Suppressor macrophage treated with lipopolysaccharide for 1 hour (primary cell): ENCODE measurements at places on chromosomes 3 and 15.

DNA sequence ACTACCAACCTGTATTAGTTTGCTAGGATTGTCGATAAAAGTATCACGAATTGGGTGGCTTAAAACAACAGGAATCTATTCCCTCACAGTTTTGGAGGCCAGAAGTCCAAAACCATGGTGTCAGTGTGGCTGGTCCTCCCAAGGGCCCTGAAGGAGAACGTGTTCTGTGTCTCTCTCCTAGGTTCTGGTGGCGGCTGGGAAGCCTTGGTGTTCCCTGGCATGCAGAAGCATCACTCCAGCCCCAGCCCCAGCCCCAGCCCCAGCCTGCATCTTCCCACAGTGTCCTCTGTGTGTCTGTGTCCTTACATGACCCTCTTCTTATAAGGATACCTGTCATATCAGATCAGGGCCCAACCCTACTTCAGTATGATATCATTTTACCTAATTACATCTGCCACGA, 272.5 kb upstream of the LYSMD4 start:
- no peak for DNase-seq

- no peak for DNase-seq
These were observed 1253.4 kb downstream of the ROBO2 start for GRCh38 chr3:78293284-78293683.

GRCh38 chr3:105527949-105528348, 161.2 kb downstream of the ALCAM start:
- DNase-seq = no peak

- DNase-seq = no peak
These were observed 36.7 kb downstream of the CFAP44 start for GRCh38 chr3:113404637-113405036.

- DNase-seq = no peak
These were observed 179.9 kb downstream of the PLOD2 start for GRCh38 chr3:145981056-145981455.

DNA sequence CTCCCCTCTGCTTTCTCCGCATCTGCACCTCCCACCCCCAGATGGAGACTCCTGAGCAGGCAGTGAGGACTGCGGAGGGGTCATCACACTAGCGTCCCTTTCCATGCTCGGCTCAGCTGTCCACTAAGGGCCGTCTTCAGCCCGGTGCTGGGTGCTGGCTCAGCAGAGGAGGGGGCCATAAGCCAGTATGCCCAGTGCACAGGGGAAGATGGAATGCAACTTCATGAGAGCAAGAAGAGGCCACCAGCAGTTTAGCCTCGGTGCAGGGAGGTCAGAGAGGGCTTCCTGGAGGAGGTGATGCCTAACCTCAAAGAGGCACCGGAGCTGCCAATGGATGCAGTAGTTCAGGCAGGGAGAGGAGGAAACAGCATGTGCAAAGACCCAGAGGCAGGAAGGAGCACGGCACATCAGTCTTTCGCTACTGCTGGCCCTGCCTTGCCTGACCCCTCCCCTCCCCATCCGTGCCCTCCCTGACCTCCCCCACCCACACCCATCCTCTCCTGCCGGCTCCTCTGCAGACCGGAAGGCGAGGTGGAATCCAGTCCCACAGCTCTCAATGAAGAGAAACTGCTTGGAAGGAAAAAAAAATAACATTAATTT, 15.2 kb upstream of the PLXND1 start:
- DNase-seq = no peak

DNA sequence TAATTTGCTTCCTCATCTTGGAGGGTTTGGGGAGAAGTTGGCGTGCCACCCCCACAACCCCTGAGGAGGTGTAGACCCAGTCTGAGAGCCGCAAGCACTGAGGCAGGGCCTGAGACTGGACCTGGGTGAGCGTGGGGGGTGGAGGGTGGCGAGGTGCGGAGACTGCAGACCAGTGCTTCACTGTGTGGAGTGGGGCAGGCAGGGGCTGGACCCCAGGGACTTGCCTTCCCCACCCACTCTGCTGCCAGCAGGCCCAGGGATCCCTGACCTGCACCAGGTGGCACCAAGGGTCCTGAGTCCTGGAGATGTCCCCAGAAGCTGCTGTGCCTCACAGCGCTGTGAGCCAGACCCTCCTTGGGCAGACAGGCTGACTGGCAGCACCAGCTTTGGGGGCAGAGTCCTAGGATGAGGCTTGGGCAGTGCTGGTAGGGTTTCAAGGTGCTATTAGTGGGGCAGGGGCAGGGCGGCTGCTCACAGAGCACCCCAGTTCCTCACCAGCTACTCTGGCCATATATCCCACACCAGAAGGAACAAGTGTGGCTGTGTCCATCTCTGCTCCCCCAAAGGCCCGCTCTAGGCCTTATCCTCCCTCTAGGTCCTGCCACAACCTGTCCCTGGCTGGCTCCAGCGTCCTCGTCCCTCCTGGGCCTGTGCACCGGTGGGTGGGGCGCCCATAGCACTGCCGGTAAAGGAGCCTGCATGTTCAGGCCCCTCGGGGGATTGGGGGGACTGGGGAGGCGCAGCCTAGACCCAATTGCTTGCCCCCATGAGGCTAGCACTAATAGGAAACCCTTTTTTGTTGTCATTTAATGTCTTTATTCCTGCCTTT, 11.8 kb downstream of the ZBTB47 start:
- DNase-seq = no peak

DNA sequence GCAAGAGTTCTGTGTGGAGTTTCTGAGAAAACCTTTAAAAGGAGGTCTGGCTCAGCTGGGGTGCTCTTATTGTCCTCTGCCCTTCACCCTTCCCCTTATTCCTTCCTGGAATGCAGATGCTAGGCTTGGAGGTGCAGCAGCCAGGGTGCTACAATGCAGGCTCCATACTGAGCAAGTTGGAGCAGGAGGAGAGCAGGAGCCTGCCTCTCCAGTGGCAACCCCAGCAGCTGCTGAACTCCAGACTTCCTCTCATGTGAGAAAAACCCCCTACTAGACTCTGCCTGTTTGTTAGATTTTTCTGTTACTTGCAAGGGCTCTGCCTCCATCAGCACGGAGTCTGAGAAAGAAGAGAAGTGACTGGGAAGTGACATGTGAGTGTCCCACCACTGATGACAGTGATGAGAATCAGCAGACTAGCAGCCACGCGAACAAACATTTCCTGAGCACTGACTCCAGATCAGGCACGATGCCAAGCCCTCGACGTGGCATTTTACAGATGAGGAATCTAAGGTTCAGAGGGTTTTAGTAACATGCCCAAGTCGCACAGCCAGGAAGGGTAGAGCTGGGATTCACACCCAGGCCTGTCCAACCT, 16.1 kb upstream of the RARRES1 start:
- peak; percentile 88 for DNase-seq

GRCh38 chr3:124163689-124164088, 171.8 kb upstream of the ROPN1 start:
- DNase-seq = no peak

DNA sequence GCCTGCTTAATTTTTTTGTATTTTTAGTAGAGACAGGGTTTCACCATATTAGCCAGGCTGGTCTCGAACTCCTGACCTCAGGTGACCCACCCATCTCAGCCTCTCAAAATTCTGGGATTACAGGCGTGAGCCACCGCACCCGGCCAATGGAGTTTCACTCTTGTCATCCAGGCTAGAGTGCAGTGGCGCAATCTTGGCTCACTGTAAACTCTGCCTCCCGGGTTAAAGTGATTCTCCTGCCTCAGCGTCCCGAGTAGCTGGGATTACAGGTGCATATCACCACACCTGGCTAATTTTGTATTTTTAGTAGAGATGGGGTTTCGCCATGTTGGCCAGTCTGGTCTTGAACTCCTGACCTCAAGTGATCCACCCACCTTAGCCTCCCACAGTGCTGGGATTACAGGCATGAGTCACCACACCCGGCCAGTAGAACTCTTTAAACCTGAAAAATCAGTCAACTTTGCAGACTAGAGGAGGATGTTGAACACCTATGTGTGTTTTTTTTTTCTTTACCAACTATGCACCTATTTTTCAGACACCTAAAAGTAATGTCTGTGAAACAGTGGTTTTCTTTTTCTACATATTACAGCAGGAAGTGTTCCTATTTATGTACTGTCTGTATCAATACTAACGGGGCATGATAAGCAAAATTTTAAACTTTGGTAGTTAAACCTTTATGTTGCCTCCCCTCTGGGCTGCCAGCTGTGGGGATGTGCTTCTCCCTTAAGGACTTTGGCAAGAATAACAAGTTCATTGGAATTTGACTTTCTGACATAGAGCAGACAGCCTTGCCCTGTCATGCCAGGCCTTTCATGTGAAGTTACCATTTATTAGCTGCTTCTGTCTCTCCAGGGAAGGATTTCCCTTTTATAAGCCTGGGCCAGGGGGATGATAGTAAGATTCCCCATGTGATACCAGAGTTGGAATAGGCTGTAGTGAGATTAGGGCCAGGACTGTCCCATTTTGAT, 8.1 kb downstream of the ARIH2 start:
- DNase-seq = no peak

- DNase-seq = no peak
These were observed 291.7 kb downstream of the MEX3B start for GRCh38 chr15:81754078-81754477.

DNA sequence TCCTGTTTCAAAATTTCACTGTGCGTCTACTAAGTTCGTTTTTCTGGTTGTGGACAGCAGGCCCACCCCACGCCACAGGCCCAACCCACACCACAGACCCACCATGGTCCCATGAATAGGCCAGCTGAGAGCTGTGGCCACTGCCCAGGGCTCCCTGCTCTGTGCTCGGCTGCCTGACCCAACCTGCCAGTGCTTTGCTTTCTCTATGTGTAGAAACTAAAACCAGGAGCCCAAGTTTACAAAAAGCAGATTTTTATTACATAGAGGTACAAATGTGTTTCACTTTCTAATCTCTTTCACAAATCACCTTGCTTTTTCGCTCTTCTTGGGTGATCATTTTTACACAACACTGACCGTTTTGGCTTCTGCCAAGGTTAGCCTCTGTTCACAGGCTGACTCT, 69.1 kb downstream of the HERC2 start:
- no peak for DNase-seq

DNA sequence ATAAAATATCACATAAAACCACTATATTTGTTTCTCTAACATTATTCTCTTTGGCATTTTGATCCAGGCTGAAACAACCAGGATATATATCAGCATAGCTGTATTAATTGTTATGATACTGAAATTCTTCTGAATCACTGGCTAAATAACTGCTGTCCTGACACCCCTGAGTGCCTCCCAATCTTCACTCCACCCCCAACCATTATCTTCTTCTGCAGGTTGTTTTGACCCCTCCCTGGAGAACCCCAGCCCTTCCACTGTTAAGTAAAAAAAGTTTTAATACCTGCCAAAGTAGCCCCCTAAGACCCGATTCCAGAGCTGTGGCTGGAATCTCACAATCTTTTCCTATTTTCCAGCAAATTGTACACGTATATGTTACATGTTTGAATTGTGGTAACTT, 124.1 kb downstream of the DNAH12 start:
- no peak for DNase-seq
